Fibroblast of the aortic adventitia (primary cell): ENCODE measurements at places on chromosomes 6 and 20. TPM values are rescaled to one million over a fixed set of nuclear protein-coding genes. Genes with fewer than 3 reads are reported as not detected.
A peak's percentile ranks its signal among the peaks of the same experiment; 100 is the strongest.

Gene TCP11
- total RNA-seq, result 0.36 TPM in 1 of 2 replicates, not detected in the other

DNA sequence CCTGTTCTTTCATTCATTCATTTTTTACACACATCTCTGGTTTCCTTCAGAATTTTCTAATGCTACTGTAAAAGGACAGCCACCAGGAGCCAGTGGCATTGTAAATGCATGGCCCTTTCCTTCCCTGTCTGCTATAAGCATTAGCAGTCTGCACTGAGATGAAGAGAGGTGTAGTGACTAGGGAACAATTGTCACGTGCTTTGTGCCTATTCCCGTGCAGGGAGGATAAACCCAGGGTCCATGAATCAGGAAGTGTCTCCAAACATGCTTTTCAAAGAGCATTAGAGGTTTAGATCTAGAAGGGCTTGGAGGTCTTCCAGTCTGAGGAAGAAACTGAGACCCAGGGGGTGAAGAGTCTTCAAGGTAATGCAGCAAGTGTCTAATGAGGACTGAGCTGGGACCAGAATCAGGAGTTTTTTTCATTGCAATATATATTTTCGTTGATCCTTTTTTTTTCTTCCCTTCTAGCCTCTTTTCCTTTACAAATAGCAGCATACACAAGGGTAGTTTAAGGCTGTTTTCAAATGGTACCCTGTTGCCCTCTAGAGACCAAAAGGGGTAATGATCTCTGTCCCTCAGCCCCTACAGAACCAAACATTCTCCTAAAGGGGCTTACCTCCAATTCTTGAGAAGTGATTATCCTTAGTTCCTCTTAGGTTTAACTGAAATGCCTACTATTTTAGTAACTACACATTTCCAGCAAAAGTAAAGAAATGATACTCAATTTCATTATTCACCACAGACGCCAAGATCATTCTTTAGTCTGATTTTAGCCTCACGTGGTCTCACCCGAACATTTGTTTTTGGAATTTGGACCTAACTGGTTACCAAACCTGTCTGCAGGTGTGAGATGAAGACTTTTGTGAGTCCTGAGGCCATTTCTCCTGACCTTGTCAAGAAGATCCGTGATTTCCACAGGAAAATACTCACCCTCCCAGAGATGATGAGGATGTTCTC, 6.6 kb downstream of the TRIM15 start:
- DNase-seq, result peak; percentile 79

DNA sequence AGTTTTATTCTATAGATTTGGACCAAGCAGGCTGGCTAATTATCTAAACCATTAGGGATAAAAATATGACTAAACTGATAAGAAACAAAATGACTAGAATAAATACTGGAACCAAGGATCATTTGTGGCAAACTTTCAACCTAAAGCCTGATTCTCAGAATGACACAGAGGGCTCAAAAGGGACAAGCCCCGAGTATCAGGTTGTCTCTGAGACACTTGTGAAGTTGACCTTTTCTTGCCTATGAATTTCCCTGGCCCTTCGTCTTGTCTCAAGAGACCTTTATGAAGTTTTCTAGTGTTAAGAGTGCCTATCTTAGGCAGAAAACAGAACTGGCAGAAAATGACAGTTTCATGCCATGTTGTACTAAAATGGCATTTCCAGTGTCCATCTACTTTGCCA, 68.3 kb downstream of the IMPG1 start:
- no peak for DNase-seq

DNA sequence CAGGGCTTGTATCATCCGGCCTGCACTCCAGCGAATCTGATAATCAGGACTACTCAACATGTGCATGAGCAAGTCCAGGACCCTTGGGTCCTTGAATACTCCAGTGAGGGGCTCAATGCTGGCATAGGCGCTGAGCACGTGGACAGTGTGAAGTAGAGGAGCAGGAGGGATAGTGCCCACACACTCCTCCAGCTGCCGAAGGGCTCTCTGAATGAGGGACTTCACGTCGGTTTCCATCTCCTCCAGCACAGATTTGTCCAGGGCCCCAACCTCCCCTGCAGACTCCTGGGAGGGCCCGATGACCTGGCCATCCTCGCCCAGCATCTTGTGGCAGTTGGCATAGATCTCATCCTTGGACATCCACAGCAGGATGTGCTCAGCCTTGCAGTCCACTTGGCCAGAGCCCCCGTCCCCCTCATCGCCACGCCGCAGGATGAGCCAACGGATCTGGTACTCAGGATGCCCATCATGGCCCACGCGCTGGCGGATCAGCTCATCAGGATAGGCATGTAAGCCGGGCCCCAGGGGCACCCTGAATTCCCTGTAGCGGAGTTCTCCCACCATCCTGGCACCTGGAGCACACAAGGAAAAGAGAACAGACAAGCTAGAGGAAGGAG, 1.3 kb downstream of the CUL7 start:
- no peak for DNase-seq

GRCh38 chr6:8758412-8758811, 323.1 kb upstream of the SLC35B3 start:
- DNase-seq, result no peak

Gene RUNX2
- 0.74 and 5.8 TPM in 2 replicates for total RNA-seq

Gene MATN4
- not detected in 2 replicates for total RNA-seq

DNA sequence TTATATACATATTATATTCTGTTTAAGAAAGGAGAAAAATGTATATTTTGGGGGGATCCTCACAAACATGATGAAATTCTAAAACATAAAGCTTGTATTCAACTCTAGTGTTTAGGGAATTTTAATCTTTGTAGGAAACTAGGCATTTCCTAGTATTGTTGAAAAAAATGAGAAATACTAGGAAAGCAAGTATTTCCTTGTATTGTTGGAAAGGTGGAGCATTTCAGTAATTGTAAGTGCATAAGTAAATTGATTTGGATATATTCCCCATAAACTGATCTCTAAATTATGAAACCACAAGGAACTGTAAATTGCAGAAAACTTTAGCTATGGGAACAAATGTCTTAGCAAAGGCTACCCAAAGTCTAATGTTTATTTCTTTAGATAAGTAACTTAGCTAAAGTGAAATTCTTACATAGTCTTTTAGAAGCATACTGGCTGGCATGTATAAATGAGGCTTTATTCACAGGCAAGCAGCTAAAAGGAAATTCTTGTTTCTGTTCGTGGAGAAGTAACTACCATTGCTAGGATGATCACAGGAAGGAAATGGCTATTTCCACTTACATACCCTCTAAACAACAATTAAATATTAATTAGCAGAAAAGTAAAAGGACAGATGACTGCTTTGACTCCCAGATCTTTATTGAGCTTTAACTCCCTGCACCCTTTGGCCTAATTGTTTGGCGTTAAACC, 19.9 kb upstream of the NRN1 start:
- no peak for DNase-seq

DNA sequence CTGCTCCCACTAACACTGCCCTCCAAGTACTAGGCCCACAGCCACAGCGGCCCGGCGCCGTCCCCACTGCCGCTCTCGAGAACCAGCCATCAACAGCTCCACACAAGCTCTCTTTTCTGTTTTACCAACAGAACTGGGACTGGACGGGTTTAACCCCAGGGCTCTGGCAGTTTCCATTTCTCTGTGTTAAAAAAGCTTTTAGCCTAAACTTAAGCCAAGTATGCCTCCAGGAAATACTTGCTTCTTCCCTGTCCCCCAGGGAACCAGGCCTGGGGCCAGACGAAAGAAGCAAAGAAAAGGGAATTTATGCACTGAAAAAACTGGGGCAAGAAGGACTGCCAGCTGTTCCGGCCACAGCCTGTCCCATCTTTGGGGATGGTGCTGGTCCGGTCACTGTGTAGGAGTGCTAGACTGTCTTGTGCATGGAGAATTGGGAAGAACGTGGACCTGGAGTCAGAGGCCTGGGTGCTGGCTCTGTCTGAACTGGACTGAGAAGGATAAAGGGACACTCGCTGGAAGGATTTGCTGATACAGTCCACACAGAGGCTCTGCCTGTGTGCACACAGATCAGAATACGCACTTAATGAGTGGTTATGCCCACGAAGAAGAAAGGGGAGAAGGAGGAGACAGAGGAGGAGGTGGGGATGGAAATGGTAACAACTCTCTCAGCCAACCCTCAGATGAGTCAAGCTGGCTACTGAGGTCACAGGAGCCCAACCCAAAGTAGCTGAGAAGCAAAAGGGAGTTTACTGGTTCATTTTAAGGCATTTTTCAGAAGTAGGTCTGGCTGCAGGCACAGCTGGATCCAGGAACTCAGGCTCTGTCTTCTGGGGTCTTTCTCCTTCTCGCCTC, 254.4 kb upstream of the PMEPA1 start:
- no peak for DNase-seq

Gene LAMA2
- total RNA-seq, result 99.1 and 103 TPM in 2 replicates

GRCh38 chr6:112218563-112218962, 35.8 kb downstream of the LAMA4 start:
- DNase-seq, result peak; percentile 85

Gene HMGCLL1
- total RNA-seq, result not detected in 2 replicates

DNA sequence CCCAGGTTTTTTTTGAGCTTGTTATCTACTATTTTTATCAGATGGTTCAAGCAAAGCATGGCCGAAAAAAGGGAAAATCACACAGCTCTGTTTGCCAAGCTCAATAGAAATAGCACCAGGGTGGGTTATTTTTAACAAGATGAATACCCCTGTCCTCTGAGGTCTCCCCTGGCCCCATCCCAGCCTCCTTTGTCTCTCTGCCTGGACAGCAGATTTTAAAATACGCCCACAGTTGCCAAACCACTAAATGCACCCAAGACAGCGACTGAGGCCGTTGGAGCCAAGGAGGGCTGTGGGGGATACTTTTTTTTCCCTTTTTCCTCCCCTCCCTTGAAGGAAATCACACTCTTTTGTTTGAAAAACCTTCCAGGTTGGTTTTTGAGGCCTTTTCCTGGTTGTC, 106.6 kb downstream of the VEGFA start:
- peak; percentile 37 for DNase-seq

- no peak for DNase-seq
Observed at GRCh38 chr6:13715444-13715883, 3.8 kb upstream of the RANBP9 start.

Gene CDH26
- 0.09 TPM in 1 of 2 replicates, not detected in the other for total RNA-seq

- no peak for DNase-seq
Observed at GRCh38 chr6:144601221-144601620, 316.1 kb downstream of the UTRN start.

DNA sequence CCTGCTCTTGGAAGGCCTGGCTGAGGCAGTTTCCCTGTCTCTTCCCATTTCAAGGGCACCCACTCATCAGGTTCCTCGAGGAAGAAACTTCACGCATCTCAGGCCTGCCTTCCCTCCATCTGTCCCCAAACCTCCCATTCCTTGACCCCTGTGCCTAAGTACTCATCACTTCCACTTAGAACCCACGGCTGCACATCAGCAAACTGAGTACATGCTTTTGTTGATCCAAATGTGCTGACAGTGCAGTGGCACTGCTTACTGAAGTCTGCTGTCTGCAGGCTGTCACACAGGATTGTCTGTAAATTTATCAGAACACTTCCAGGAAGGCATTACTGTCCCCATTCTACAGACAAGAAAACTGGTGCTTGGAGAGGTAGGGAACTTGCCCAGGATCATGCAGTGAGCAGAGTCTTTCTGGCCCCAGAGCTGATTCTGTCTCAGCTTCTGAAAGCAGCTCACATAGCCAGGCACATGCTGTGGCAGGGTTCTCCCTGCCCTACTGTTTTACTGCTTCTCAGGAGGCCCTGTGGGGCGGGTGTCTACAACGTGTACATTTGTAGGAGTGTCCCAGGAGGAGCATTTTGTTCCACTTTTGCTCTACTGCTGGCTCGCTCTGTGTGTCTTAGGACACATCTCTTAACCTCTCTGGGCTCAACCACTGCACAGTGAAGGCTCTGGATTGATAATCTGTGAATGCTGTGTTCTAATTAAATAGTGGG, 64.2 kb upstream of the XRN2 start:
- no peak for DNase-seq

DNA sequence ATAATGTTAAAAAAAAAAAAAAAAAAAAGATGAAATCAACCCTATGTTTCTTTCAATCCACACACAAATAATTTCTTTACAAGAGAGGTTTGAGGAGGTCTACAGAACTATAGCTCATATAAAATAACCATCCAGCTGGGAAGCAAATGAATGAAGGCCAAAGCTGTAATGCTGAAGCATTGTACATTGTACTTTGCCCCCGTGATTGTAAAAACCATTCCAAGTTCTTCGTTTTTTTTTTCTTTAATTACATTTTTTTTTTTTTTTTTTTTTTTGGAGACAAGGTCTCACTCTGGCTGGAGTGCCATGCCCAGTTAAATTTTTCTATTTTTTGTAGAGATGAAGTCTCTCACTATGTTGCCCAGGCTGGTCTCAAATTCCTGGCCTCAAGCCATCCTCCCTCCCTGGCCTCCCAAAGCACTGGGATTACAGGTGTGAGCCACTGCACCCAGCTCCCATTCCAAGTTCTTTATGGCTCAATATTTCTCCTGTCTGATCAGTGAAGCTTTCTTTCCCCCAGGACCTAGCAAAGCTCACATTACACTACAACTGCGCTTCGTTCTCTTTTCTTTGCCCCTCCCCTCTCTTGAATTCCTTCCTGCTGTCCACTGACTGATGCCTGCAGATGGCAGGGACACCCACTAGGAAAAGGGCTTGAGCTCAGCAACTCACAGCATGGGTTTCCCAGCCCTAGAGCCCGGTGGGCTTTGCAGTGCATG, 53.0 kb upstream of the NOP56 start:
- no peak for DNase-seq

GRCh38 chr6:56899753-56900152, 55.2 kb upstream of the BEND6 start:
- no peak for DNase-seq

DNA sequence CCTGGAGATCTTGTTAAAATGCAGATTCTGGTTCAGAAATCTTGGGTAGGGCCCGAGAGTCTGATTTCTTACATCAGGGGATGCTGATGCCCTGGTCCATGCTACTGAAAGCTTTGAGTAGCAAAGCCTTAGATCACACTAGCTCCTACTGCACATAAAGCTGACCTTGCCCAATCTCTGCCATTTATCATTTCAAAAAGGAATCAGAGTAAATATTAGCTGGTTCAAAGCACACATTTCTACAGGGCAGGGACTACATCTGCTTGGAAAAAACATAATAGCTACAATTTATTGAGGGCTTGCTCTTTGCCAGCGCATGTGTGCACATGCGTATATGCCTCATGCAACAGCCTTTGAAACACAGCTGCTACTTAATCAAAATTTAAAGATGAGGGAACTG, 440.4 kb upstream of the ARID1B start:
- no peak for DNase-seq

DNA sequence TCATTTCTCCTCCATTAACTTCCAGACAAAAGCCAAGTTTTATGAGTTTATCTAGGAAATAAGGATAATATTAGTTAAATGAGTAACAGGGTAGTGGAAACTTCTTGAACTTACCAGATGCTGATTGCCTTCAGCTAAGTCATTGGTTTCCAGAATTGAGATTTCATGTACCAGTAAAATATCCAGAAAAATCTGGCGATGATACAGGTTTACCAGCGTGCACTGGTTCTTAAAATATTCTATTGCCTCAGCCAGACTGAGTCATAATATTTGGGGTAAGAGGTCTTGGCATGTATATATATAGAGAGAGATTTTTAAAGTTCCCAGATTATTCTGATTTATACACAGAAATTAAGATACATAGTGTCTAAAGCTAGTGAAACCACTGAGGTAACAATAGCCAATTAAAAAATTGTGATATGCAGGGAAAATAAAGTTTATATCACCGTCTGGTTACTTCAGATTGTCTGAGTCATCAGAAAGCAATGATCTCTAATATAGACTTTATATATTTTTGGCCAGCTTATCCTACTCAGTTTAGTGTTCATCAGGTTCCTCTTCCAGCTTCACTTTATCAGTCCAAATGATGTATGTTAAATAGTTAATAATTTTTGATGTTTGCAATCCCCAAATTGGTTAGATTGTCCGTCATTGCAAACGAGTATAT, 39.5 kb upstream of the SDHAF4 start:
- peak; percentile 79 for DNase-seq
